ENCODE measurements at places on chromosomes 7 and 10.

DNA sequence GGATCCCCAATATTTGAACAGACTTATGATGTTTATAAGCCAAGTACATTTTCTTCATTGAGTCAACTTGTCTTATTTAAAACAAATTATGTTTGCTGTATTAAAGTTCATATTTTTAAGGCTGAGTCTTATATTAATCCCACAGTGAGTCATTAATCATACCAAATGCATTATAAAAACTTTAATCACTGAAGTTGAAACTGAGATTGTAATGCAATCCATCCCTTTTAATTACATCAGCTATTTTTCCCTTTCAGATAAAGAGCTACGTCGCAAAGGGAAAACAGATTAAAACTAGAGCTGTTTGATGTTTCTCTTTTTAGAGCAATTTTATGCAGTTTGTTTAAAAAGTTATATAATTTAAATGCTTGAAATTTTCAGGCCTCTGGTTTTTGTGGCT is 183.0 kb downstream of the ARID5B start:
- DNase-seq: peak; percentile 66

DNA sequence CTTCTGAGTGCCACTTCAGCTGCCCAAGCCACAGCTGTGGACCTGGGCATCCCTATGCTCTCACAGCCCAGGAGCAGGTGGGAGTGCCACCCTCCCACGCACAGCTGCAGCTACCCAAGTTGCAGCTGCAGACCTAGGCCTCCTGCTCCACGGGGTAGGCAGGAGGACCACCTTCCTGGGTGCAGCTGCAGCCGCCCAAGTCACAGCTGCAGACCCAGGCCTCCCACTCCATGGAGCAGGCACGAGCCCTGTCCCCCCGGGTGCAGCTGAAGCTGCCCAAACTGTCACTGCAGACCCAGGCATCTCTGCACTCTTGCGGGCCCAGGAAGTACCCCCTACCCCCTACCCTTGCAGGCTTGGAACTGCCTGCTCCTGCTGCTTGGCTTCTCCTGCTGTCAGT is 260.2 kb downstream of the XPNPEP1 start:
- no peak for DNase-seq

DNA sequence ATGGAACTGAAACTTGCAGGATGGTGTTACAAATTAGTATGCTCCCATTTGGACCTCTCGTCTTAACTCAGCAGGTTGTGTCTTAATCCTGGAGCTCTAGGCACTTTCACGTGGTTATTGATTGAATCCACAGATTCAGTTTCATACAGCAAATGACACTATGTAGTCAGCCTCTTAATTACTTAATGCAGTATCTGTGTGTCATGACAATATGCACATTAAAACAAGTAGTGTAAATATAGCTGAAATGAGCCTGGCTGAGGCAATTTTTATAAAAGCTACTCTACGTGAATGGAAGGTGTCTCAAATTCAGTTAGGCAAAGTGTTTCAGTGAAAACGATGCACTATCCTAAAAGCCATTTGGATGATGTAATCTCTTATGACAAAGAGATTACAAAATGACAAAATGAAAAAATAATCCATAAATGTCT is 86.8 kb downstream of the CD36 start:
- no peak for DNase-seq

DNA sequence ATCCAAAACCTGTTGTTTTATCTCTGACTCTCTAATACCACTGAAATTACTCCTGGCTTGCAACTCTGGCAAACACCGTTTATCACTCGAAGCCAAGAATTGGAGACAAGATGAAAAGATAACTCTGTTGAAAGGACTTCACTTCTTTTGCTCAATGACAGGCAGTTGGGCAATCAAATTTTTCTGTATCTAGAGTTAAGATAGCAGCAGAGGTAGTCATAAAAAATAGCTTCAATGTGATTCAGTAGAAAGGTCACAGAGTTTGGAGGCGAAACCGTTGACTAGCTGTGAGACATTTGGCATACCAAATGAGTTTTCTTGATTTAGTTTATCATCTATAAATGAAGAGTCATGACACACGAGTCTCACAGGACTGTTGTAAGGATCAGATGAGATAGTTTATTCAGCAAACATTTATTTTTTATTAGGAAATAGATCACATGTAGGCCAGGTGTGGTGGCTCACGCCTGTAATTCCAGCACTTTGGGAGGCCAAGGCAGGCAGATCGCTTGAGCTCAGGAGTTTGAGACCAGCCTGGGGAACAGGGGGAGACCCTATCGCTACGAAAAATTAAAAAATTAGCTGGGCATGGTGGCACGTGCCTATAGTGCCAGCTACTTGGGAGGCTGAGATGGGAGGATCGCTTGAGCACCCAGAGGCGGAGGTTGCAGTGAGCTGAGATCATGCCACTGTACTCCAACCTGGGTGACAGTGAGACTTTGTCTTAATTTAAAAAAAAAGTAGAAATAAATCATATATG is 23.6 kb downstream of the AKR1B1 start:
- peak; percentile 90 for DNase-seq

DNA sequence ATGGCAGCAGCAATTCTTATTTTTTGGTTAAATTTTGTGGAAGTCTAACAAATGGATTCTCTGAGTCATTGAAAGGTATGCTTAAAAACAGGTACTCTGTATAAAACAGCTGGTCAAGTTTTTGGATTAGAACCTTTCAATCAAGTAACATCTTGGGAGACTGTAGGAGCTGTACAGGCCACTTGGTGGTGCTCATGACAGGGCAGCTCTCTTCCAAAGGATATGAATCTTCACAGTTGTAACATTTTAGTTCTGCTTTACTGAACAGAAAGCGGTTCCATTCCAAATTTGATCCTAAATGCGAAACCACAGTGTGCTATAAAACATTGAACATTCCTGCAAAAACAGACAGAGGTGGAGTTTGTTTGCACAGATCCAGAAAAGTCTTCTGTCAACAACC is 44.5 kb upstream of the AGR3 start:
- DNase-seq: peak; percentile 67

DNA sequence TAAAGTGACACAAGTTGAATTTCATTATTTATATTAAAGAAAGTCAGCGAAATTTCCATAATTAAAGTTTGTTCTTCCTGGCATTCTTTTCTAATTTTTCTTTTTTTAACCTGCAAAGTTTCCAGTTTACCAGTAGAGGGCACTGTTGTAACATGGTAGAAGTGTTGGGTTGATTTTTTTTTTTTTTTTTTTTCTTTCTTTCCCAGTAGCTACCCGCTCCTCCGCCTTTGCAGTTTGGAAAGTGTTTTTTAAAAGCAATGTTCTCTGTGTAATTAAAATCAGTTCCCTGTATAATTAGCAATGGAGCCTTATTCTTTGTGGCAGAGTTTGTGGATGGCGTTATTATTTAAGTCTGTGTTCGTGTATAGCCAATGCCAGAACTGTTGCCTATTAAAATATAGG is 53.7 kb downstream of the TAF3 start:
- DNase-seq: no peak

GRCh38 chr7:136687693-136688322 is 180.6 kb upstream of the CHRM2 start:
- DNase-seq: peak; percentile 46

GRCh38 chr7:99024066-99024465 is 119.8 kb downstream of the SMURF1 start:
- DNase-seq: no peak

GRCh38 chr7:105708763-105709080 is 127.4 kb upstream of the EFCAB10 start:
- no peak for DNase-seq

GRCh38 chr7:121669144-121669543 is 203.8 kb upstream of the PTPRZ1 start:
- DNase-seq: no peak

DNA sequence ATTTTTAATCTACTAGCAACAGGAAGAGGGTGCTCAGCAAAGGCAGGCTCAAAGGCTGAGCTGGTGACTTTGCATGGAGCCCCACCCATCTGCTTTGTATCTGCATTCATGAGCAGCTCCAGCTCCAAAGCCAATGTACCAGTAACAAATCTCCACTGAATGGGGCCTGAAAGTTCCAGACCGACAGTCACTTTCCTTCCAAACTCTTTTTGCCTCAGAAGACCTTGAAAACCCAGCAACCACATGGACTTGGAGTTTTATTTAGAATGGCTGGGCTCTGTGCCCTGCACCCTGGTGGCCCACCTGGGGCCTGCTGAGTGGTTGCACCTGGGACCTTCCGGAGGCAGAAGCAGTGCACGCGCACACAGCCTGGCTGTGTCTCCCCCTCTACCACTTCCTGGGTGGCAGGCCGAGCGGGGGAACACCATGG is 195.0 kb upstream of the PLXNA4 start:
- no peak for DNase-seq

DNA sequence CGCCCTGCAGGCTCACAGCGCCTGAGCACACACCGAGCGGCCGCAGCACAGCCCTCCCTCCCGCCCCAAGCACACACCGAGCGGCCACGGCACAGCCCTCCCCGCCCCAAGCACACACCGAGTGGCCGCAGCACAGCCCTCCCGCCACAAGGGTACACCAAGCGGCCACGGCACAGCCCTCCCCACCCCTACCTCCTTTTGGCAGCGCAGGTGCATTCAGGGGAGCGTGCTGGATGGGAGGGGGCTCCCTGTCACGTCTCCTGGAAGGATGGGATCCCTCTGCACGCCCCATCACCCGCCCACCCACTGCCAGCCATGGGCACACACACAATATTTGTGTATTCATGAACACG is 482.6 kb downstream of the DNAJB6 start:
- no peak for DNase-seq

GRCh38 chr10:24502006-24502405 is 221.7 kb downstream of the ARHGAP21 start:
- no peak for DNase-seq

DNA sequence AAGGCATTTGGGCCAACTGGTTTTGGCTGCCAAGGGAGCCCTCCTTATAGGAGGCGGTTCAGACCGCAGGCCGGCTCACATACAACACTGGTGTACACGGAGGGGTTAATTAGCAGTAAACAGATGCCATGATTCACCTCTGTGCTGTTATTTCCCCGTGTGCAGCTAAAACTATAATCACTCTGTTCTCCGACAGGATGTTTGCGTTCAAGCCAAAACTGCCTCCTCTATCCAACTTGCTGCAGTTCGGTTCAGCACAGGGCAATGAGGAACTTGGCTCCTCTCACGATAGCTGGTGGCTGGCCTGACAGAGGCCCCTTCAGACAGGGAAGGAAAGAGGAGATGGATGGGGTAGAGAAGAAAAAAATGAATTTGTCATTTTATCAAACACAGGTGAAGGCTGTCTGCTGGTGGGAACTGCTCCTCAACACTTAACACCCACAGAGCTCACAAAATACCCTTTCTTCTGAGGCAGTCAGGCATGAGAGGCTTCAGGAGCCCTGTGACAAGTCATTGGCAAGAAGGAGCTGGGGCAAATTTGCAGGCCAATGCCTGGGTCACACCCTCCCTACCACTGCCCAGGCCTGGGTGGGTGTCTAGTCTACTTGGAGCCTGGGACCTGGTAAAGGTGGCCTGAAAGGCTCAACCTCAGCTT is 24.0 kb downstream of the KCNMA1 start:
- peak; percentile 25 for DNase-seq

DNA sequence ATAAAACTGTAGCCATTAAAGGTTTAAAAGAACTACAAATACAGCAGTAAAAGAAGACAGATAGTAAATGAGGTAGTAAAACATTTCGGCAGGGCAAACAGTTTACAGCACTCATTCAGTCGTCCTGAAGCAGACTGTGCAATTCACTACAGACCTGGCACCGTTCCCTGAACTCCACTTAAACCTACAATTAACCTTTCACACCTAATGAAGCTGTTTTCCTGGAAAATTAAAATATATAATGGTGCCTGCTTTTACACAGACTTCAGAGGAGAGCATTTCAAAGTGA is 335.3 kb downstream of the GFRA1 start:
- no peak for DNase-seq

GRCh38 chr7:95421000-95421846 is 13.6 kb downstream of the PON2 start:
- peak; percentile 71 for DNase-seq

GRCh38 chr10:71590781-71591350 is 128.7 kb downstream of the C10orf105 start:
- DNase-seq: no peak

DNA sequence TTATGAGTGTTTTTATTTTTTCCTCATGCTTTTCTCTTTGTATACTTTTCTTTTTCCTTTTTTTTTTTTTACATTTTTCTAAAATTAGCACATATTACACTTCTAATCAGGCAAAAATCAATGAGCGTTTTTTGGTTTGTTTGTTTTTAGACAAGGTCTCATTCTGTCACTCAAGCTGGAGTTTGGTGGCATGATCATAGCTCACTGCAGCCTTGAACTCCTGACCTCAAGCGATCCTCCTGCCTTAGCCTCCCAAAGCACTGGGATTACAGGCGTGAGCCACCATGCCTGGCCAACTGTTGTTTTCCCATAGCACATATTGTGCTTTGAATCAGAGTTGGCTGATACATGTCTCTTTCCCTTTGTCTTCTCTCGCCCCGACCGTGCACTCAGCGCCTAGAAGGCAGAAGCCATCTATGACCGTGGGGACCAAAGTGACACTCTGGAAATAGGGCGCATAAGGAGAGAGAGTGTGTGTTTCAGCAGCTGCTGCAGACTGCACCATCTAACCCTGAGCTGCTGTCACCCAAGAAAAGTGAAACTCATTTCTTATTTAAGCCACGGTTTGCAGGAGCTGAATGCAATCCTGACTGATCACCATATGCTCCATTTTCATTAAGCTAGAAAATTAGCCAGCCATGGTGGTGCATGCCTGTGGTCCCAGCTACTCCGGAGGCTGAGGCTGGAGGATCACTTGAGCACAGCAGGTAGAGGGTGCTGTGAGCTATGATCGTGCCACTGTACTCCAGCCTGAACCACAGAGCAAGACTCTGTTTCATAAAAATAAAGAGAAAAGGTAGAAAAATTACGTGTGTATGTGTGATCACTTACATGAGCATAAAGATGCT is 41.4 kb upstream of the GTF2I start:
- DNase-seq: no peak

DNA sequence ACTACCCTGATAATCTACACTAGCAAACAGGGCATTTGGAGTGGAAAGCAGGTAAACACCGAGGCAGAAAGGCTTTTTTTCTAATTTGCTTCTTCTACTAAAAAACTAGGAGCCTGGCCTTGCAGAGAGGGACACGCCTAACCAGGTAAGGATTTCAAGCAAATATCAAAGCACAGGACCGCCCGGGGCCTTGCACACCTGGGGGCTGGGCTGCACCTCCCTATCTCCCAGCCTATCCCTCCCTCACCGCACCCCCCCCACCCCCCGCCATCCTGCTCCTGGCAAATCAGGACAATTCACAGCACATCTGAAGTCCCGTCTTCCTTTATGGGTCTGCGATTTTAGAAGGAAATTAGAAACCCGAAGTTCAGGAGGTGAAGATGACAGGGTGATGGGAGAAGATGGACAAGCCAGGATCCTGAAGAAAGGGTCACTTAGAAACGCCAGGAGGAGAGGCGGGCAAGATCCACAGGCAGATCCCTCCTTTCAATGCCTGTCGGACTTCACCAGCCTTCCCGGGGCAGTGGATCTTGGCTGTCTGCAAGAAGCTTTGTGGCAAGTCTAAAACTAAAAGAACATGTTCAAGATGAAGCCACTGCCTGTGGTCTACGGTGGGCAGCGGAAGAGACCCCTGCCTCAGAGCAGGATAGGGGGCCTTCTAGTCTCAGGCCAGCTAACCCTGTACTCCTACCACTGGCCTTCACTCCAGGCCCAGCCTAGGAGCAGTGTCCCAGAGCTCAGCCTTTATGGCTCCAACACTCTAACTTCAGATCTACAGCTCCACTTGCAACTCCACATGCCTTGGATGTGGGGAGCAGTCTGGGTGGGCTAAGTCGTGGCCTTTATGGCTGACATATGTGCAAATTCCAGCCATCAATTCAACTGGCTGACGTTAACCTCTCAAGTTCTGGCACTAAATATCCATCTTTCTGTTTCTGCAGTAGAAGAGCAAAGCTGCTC is 43.9 kb downstream of the TNS3 start:
- no peak for DNase-seq

- DNase-seq: no peak
These were observed 75.7 kb downstream of the C10orf105 start for GRCh38 chr10:71643904-71644303.

Data from iris pigment epithelial cell (primary cell).